ENCODE measurements at places on chromosomes 7 and 10.

- DNase-seq = peak; percentile 31
These were observed 7.6 kb upstream of the ZNF503 start for GRCh38 chr10:75408911-75409885.

DNA sequence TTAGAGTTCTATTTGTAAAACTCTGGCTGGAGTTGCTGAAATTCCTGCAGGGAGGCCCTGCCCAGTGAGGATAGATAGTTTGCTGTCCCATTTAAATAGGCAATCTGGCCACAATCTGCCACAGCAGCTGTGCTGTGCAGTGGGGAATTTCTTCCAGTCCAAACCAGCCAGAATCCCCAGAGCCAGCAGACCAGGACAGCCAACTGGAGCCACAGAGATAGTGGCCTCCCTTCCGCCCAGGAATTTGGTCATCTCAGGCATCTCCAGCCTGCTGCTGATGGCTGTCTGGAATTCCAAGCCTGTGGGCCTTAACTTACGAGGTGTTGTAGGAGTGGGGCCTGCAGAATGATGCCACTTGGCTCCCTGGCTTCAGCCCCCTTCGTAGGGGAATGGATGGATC is 643.4 kb downstream of the DNAJB9 start:
- DNase-seq = no peak

GRCh38 chr10:61635932-61636331 is 26.8 kb upstream of the CABCOCO1 start:
- DNase-seq = no peak

DNA sequence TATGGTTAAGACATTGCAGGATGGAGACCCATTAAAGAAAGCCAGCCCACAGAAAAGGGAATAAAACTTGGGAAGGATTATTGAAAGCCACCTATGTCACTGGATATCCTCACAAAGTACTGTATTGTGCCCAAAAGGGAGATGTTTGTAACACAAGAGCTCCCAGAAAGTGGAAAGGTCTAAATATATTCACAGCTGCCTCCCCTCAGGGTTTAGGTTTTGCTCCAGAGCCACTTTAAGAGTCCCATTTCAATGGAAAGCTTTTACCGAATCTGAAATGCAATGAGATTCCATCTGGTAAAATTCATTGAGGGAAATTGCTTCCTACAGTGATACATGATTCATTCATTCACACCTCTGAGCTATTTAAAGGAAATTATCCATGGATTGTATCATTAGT is 176.4 kb downstream of the XPNPEP1 start:
- no peak for DNase-seq

- DNase-seq = no peak
These were observed 66.6 kb downstream of the CUBN start for GRCh38 chr10:17062955-17063484.
